ENCODE measurements at places on chromosomes 7 and 10.

- no peak for DNase-seq
Measured at GRCh38 chr7:32025381-32026082, 44.7 kb downstream of the PDE1C start.

- DNase-seq, result no peak
Measured at GRCh38 chr7:89336121-89336520, 540.6 kb upstream of the TEX47 start.

GRCh38 chr7:130444751-130445407 is 4.1 kb upstream of the CEP41 start:
- DNase-seq, result no peak

DNA sequence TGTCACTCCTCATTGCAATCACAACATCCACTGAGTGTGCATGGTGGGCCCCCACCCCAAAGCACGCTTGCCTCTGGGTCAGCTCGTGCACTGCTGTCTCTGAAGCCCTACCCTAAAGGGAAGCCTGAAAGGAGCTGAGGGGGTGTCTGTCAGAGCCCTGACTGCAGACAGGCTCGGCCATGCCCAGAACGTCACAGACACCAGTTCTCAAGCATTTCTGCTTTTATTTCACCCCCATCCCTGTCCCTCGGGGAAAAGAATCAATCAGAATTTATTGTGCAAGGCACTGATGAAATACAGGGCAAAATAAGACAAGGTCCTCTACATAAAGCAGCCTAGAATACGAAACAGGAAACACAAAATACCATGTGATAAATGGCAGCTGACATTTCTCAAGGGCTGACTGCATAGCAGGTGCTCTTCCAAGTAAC is 231.8 kb downstream of the WDR37 start:
- no peak for DNase-seq

DNA sequence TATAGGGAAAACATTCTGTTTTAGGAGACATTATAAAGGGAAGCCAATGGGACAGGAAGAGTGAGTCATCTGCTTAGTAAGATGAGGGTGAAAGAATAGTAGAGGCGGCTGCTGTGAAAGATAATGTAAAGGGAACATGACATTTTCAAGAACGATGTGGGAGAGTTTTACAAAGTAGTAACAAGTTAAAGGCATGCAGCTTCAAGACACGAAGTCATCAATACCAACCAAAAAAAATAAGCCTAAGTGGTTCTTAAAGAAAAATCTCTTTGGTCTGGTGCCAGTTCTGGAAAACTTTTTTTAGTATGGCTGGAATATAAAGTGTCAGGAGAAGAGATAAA is 6.1 kb downstream of the GSTO1 start:
- DNase-seq, result no peak

GRCh38 chr7:134618756-134619530 is 27.7 kb upstream of the BPGM start:
- DNase-seq, result no peak

DNA sequence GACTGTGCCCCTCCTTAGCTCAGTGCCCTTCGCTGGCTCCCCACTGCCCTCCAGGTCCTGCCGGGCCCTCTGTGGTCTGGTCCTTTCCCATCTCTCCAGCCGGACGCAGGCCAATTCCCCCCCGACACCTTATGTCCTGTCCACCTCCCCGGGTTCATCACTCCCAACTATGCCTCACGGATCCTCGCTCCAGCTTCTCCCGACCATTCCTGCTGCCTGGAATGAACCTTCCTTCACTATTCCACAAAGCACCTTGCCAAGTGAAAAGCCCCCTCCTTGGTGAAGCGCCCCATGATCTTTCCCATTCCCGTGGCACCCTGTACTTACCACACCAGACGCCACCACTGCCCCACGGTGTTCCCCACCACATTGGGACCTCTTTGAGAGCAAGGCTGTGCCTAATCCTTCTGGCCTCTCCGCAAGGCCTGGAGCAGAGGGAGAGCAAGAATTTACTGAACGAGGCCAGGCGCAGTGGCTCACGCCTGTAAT is 47.2 kb downstream of the TMEM270 start:
- DNase-seq, result no peak

DNA sequence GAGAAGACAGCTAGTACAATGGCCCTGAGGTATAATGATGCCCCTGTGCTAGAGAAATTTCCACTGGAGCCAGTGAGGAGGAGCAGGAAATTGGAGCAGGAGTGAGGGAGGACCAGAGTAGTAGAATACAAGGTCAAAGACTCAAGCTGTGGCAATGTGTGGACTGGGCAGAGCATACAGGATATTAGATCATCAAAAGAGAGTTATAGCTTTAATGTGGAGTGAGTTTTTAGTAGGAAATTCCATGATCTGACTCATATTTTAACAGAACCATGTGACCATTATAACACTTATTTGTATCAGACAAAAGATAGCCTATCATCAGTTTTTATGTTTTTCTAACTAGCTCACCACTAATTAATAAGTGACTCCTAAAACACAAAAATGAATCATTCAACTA is 154.1 kb downstream of the DGKB start:
- DNase-seq, result no peak

DNA sequence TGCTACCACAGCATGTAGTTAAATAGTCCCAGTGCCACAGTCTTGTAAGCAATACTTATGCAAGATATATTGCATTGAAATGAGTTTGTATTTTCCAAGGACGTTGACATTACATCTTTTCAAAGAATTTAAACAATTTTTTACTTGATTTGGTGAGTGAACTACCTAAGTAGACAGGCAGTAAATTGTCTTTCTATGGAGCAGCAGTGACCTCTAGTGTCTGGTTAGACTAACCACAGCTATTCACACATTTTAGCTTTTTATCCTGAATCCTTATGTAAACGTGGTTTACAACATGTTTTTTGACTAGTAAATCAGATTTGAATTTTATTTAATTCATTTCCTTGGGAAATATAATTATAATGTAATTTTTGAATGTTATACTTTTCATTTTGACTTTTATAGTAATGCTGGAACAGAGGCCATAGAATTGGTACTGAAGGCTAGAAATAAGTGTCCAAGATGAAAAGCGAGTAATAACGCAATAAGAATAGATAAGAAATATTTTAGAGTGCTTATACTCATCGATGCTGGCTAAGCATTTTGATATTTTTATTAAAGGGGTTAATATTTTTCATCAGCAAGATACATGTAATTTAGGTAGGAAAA is 5.6 kb downstream of the LRRTM3 start:
- no peak for DNase-seq

GRCh38 chr7:107506674-107507339 is 37.0 kb downstream of the GPR22 start:
- no peak for DNase-seq

- no peak for DNase-seq
Measured at GRCh38 chr10:101775273-101776160, at the start of gene FGF8. FGF8 (minus strand) TSS chr10:101776114; CDS start chr10:101775900, 214 bp downstream.

DNA sequence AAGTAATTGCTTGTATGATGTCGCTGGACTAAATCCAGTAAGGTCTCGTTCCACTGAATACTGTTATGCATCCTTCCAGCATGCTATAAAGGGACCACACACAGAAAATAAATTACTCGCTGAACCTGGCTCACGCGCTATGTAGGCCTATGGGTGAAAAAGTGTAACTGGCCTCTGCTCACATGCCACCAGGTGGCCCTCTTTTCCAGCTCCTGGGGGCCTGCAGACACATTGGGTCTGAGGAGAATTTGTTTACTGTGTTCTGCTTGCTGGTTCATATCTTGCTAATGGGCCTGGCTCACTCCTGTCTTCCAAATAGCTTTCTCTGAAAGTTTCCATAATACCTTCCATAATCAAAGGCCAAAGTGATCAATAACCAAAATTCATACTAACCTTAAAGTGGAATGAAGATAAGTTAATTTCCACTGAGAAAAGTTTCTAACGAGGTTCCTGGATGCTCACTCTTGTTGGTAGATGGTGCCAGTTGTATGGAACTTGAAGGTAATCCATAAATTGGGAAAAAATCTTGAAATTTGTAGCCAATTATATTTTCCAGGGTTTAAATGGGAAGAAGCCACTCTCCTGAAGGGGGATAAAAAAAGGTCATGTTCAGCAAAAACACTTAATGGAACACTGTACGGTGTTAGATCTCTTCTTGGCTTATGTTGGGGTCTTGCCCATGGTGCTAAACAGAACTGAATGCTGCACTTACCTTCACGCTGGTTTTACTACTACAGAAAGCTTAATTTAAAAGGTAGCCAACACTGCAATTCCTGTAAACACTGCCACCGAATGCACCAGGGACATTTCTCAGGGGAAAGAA is 27.0 kb upstream of the ZPBP start:
- no peak for DNase-seq

DNA sequence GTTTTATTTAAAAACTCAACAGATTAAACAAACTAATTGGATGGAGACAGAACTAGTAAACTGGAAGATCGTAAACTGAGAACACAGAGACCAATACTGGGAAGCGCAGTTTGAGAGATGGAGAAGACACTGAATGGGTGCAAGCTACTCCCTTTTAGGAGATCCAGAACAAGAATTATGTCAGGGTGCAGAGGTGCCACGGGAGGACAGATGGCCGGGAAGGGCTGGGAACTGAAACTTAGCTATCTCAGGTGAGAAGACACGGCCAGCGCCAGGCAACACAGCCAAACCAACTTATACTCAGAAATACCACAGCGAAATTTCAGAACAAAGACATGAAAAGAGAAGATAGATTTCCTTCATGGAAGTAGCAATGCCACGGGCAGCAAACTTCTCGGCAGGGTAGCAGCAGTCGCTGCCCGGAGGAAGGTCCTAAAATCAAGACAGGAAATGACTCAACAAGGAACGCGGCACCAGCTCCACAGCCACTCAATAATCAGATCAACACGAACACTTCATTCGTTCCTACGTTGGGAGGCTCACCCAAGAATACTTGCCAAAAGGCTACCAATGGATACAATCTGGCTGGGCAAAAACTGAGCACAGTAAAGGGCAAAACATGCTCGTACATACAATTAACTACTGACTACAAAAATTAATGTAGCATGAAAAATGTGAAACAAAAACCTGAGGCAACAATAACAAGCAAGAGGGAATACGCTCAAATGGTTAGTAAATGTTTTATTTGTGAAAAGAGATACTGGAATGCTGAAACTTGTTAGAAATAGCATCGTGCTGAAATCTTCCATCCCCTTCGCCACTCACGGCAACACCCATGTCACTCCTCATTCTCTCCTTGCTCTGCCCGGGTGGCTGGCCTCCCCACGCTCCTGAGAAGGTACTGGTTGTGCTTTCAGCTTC is 2.2 kb upstream of the LRRC27 start:
- no peak for DNase-seq

GRCh38 chr7:36969376-36969775 is 245.1 kb upstream of the AOAH start:
- no peak for DNase-seq

DNA sequence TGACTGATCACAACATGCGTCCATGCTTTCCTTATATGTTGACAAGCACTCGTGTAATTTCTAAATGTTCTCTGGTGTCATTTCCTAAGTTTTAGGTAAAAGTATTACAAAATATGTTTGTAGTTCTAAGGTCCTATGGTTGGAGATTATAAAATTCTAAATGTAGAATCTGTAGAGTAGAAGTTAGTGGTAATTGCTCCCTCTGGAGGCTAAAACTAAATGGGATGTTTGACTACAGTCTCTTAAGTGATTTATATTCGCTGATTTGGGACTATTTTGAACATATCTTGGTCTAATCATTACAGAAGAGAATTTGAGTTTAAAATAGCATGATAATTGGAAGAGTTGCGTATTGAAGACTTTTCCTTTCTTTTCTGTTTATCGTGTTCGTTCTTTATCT is 74.1 kb downstream of the ZMYND11 start:
- DNase-seq, result no peak

GRCh38 chr10:16953270-16953669 is 136.0 kb upstream of the RSU1 start:
- no peak for DNase-seq

DNA sequence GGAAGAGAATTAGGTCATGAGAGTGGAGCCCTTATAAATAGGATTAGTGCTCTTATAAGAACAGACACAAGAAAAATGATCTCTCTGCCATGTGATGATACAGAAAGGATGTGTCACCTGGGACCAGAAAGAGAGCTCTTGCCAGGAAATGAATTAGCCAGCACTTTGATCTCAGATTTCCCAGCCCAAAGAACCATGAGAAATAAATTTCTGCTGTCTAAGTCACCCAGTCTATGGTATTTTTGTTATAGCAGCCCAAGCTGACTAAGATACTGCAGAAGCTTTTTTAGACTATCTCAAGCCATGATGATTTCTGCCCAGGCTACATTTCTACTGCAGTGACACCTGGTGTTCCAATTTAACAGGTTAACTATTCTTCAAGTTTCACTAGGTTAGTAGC is 84.8 kb downstream of the RSU1 start:
- DNase-seq, result no peak

DNA sequence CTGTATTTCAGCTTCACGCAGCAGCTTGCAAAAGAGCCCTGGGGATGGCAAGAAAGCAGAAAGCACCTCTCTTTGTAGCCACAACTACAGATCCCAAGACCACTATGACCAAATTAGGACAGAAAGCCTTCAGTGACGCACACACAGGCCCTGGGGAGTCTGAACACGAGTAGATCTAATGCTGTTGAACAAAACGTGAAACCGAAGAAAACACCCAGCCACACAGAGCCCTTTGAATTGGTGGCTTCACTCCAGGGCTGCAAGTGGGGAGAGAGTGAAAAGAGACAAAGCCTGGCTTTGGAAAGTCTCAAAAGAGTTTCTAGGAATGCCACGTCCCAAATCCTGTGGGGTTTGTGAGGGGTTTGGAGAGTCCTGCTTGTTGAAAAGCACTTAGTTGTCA is 28.4 kb downstream of the PLXNA4 start:
- no peak for DNase-seq

DNA sequence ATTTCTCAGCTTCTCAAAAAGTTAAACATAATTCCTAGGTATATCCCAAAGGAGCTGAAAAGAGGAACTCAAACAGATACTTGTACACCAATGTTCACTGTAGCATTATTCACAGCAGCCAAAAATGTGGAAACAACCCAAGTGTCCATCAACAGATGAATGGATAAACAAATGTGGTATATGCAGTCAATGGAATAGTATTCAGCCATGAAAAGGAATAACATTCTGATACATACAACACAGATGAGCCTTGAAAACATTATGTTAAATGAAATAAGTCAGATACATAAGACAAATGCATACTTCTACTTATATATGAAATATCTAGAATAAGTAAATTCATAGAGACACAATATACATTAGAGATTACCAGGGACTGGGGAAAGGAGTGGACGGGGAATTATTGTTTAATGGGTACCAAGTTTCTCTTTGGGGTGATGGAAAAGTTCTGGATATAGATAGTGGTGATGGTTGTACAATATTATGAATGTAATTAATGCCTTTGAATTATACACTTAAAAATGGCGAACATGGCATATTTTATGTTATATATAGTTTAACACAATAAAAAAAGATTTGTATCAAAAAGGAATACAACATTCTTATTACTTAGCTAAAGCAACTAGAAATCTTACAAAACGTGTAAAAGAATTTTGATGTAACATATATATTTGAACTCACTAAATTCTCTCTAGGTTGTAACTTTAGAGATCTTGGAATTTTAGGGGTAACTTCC is 15.0 kb downstream of the PEX1 start:
- DNase-seq, result no peak

GRCh38 chr7:73985737-73986141 is 42.2 kb upstream of the ELN start:
- no peak for DNase-seq

- no peak for DNase-seq
Measured at GRCh38 chr10:103576862-103577261, 83.4 kb downstream of the NEURL1 start.

GRCh38 chr7:85974176-85974575 is 669.5 kb upstream of the GRM3 start:
- no peak for DNase-seq

- no peak for DNase-seq
Measured at GRCh38 chr7:30470163-30470770, 8.3 kb downstream of the NOD1 start.
